ENCODE measurements at places on chromosomes 16 and 17.
A peak's percentile ranks its signal among the peaks of the same experiment; 100 is the strongest.

DNA sequence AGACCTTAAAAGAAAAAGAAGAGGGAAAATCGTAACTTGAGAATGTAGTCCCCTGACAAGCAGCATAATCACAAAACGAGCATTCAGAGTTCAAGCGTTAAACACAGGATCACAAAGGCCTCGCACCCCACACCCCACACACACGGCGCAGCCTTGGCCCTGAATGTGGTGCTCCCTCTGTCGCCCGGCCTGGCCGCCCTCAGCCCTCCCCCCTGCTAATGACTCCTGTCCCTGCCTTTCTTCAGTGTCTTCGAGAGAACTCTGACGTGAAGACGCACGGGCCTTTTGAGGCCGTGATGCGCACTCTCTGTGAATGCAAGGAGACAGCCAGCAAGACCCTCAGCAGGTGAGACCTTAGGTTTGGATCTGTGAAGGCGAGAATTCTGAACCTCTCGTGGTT, 47.5 kb upstream of the ENDOV start:
- DNase-seq, result no peak

DNA sequence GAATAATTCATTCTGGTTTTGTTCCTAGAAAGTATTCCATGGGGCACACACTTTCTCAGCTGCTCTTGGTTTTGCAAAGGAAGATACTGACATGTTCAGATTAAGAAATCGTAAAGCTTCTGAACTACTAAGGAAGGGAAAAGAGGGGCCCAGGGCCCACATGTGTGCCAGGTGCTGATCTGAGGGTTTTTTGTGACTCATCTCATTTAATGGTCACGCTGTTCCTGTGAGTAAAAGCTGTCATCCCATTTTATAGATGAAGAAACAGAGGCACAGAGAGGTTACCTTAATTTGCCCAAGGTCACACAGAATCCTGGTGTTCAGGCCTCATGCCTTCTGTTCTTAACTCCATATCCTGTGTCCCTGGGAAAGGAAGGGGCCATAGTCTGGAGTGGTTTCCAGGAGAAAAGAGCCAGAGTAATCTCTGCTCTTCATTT, 113.2 kb downstream of the MSI2 start:
- DNase-seq, result no peak

GRCh38 chr17:15511142-15511541, 43.7 kb upstream of the CDRT4 start:
- DNase-seq, result no peak

GRCh38 chr17:79064026-79064425, 10.6 kb upstream of the ENGASE start:
- DNase-seq, result peak; percentile 6

- DNase-seq, result no peak
These were observed 460.2 kb upstream of the C16orf82 start for GRCh38 chr16:26606381-26607150.

- DNase-seq, result peak; percentile 24
These were observed 6.6 kb upstream of the BMERB1 start for GRCh38 chr16:15427648-15428239.

GRCh38 chr17:6306820-6307219, 128.1 kb downstream of the AIPL1 start:
- DNase-seq, result no peak

DNA sequence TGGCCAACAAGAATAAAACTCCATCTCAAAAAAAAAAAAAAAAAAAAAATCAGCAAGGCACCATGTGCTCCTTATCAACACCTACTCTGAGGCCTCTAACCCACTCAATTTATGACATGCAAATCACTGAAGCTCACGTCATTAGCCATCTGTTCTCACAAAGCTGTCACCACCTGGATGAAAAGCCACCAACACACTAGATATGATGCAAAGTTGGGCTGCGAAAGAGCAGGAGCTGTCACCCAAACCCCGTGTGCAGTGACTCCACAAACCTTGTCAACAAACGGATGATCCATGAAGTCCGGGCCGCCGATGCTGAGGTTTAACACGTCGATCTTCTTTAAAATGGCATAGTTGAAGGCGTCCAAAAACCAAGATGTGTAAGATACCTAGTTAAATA, 25.3 kb downstream of the MBTPS1 start:
- DNase-seq, result no peak

DNA sequence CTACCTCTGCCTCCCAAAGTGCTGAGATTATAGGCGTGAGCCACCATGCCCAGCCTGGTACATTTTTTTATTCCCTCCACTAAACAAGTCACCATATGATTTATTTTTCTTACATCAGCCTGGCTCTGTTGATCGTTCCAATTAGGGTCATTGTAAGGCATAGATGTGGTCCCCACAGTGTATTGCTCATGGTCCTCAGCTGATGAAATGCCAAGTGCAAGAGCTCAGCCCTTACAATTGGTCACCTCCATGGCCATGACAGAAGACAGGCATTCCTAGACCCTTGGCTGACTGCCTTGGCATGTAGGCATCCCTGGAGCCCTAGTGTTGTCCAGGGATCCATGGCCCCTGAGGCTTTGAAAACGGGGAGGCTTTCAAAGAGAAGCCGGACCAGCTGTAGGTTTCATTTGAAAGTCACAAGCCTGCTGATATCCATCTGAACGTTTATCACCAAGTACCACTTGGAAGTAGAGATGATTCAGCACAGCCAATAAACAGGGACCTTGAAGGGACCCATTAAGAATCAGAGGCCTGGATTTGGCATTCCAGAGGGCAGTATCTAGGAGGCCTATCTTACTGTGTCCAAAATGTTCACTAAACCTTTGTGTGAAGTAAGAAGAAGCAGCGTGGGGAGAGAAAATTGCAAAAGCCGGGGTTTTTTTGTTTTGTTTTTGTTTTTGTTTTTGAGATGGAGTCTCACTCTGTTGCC, 20.6 kb upstream of the PRKCA start:
- DNase-seq, result no peak

DNA sequence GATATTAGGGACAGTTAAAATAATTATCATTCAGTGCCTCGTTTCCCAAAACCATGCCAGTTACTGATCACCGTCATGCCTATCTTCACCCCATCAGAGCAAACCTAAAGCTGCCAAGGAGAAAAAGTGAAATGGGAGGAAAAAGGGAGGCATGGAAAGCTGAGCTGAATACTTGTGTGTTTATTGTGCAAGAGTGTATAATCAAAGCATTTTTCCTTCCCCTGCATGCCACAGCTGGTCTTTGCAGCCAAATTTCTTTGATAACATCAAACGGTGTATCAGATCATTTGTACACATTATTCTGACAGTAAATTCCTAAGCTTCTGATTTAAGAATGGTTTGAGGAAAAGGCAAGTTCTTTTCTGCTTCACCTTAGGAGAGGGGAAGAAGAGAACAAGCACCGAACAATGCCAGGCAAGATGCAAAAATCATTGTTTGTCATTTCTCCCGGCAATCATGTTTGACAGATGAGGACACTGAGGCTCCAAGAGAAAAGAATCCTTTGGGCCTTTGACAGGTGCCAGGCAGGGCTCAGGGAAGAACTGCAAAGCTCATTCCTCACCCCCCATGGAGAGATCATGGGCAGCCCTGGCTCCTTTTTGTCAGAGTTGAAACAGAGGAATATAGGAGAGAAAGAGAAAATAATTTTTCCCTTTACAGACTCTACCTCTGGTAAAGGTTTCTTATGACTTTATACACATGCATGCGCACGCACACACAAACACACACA, 51.4 kb upstream of the ARHGAP44 start:
- no peak for DNase-seq

DNA sequence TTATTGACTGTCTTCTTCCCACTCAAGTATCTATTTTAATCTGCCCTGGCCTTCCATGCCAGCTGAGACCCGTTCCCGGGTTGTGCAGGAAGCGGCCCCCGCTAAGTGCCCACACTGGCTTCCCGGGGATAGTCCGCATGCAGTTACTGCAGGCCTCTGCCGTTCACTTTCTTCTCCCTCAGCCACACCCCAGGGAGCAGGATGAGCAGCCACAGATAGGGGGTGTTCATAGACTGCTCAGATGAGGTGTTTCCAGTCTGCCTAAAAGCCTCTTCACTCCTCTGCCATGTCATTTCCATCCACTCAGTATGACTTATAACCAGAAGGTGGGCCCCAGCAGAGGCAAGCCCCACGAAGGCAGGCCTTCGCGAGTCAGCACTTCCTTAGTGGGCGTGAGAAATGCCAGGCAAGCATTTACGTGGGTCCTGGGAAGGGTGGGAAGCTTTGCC, 7.7 kb downstream of the MED9 start:
- no peak for DNase-seq

GRCh38 chr17:37859451-37859850, 64.8 kb upstream of the TBC1D3K start:
- DNase-seq, result no peak

GRCh38 chr17:9509236-9509816, 66.3 kb downstream of the STX8 start:
- DNase-seq, result no peak

- DNase-seq, result no peak
These were observed 6.4 kb upstream of the ARL4D start for GRCh38 chr17:43392397-43392796.

- DNase-seq, result no peak
These were observed 19.3 kb downstream of the DBNDD1 start for GRCh38 chr16:89999831-90000574.

DNA sequence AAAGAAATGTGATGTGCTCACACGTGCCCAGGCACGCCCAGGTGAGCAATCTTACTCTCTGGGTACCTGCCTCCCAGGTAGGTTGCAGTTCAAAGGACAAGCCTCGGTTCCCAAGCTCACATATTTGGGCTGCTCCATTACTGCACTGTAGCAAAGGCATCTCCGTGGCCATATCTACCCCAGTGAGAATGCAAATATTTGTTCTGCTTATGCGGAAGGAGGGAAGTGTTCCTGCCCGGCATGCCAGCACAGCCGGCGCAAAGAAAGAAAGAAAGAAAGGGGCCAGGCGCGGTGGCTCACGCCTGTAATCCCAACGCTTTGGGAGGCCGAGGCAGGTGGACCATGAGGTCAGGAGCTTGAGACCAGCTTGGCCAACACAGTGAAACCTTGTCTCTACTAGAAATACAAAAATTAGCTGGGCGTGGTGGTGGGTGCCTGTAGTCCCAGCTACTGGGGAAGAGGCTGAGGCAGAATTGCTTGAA, 30.7 kb downstream of the SLC43A2 start:
- DNase-seq, result peak; percentile 31

DNA sequence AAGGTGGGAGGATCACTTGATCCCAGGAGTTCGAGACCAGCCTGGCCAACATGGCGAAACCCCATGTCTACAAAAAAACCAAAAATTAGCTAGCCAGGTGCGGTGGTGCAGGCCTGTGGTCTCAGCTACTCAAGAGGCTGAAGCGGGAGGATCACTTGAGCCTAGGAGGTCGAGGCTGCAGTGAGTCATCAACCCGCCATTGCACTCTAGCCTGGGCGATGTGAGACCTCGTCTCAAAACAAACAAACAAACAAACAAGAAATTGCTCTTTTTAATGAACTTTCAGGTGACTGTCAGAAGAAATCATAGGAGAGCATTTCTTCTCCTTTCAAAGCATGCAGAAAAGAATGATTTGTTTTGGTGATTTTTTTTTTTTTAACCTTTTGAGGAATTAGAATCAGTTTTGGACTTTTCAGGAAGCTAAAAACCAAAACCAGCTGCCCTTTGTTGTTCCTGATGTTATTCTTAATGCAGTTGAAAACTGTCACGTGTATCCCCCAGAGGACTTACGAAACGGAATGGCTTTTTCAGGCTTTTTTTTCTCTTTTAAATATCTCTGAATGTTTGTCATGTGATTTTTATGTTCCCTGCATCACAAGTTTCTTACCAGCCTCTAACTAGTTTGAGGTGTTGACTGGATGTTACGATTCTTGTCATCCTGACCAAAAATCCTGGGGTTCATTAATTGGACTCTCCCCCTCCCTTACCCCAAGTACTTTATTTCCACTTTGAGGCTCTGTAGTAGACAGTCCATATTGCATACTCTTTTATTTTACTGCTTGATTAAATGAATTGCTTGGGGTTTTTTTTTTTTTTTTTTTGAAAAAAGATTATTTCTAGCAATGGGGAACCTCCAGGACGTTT, 34.1 kb downstream of the SNX29 start:
- DNase-seq, result no peak

GRCh38 chr17:17080181-17080631, 37.9 kb downstream of the MPRIP start:
- DNase-seq, result no peak

GRCh38 chr16:12627394-12627793, 176.3 kb downstream of the CPPED1 start:
- no peak for DNase-seq

DNA sequence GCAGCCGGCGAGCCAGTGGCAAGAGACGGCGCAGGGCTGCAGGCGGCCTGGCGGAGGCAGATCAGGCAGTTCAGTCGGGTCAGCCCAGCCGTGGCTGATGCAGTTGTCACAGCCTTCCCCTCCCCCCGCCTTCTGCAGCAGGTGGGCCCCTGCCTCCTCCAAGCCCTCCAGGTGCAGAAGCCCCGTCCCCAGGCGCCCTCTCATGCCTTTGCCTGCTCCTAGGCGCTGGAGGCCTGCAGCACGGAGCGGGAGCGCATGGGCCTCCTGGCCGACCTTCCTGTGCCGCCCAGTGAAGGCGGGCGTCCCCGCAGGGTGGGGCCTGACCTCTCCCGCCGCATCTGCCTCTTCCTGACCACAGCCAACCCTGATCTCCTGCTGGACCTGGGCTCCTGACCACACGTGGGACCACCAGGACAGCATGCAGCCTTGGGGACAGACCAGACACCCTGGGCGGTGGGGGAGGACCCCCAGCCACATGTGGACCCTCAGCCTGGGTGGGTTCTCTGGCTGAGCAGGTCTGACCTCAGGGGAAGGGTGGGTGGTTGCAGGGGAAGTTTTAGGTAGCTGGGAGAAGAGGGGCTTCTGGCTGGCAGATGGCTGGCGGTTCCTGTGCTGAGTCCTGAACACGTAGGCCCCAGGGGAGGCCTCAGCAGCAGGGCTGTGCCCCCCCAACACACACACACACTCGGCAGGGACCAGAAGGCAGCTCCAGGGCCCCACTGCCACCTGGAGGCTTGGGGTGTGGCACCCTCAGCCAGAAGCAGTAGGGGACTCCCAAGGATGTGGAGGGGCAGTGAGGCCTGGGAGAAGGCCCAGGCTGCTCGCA, 3.1 kb upstream of the MRPS34 start:
- DNase-seq, result no peak

DNA sequence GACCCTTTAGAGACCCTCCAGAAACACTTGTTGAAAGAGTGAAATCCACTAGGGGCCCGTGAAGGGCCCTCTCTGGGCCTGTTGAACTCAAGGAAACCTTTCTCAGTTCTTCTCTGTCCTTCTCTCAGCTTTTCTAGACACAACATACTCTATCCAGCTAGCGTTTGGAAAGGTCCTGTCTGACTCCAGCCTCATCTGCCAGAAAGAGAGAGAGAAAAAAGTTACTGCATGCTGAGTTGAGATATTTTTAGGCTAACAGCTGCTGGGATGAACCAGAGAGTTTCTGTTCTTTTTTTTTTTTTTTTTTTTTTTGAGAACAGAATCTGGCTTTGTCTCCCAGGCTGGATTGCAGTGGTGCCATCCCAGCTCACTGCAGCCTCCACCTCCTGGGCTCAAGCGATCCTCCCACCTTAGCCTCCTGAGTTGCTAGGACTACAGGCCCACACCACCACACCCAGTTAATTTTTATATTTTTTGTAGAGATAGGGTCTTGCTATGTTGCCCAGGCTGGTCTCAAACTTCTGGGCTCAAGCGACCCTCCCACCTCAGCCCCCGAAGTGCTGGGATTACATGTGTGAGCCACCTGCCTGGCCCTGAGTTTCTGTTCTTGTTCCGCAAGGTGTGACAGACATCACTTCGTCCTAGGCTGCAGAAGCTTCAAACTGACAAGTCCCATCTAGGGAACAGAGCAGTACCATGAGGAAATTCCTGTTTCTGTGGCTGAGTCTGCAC, 14.9 kb upstream of the TEX2 start:
- no peak for DNase-seq
